ENCODE measurements at places on chromosomes 1 and 21.

DNA sequence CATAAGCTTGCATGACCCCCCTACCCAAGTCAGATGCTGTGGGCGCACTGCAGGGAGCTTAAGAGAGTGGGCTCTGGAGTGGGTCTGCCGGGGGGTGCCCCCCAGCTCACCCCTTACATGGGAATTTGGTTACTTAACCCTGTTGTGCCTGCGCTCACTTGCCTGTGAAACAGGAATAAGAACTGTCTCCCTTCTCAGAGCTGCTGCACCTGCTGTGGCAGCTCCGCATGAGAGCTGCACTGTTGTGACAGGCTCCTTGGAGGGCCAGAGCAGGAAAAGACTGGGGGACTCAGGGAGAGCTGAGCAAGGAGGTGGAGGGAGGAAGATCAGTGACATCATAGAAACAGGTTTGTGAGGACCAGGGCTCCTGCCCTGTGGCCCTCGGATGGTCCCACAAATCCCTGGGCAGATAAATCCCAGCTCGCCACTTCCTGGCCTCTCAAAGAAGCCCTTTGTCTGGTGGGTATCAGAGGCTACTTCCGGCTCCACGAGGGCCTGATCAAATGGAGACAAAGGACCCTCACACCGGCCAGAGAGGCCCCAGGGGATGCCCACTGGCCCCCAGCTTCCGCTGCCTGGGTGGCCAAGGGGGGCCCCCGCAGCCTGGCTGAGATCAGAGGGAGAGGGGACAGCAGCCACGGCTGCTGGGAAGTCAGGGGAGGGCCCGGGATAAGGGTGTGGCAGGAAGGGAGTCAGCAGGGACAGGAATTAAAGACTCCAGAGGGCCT is 28.9 kb upstream of the LAPTM5 start:
- peak; percentile 71 for DNase-seq

GRCh38 chr1:229410692-229411433 is 23.0 kb downstream of the ACTA1 start:
- DNase-seq = peak; percentile 92

GRCh38 chr1:225813214-225813964 is 3.5 kb downstream of the EPHX1 start:
- DNase-seq = peak; percentile 46

GRCh38 chr1:12244585-12244984 is 14.8 kb downstream of the VPS13D start:
- DNase-seq = no peak
